ENCODE measurements at places on chromosomes 6 and 20.

- no peak for DNase-seq
Observed at GRCh38 chr6:118781897-118782296, 112.1 kb upstream of the ASF1A start.

- no peak for DNase-seq
Observed at GRCh38 chr6:167513778-167514177, 188.9 kb downstream of the TTLL2 start.

- DNase-seq = no peak
Observed at GRCh38 chr6:9761220-9761619, 653.7 kb downstream of the TFAP2A start.

GRCh38 chr6:116234689-116235088 lies 19.2 kb downstream of the TSPYL4 start:
- no peak for DNase-seq

DNA sequence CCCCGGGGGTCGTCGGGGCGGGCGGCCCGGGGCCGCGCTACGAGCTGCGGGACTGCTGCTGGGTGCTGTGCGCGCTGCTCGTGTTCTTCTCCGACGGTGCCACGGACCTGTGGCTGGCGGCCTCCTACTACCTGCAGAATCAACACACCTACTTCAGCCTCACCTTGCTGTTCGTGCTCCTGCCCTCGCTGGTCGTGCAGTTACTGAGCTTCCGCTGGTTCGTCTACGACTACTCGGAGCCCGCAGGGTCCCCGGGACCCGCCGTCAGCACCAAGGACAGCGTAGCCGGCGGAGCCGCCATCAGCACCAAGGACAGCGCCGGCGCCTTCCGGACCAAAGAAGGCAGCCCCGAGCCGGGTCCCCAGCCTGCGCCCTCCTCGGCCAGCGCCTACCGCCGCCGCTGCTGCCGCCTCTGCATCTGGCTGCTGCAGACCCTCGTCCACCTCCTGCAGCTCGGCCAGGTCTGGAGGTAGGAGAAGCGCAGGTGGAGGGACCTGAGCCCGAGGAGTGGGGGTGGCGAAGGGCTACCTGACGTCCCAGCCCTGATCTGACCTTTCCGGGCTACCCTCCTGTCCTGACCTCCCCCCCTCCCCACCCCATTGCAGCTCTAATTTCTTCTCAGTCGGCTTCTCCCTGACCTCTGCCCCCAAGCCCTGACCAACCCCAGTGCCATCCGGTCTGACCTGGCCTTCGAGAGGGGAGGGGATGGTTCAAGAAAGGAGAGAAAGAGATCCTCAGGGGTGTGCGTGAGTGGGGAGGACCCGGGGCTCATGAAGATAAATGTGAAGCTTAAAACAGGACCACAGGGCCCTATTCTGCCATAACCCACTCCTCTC lies 558 bp downstream of the XKR7 start:
- DNase-seq = peak; percentile 67

GRCh38 chr6:131825946-131826345 lies 18.1 kb downstream of the ENPP1 start:
- DNase-seq = no peak

DNA sequence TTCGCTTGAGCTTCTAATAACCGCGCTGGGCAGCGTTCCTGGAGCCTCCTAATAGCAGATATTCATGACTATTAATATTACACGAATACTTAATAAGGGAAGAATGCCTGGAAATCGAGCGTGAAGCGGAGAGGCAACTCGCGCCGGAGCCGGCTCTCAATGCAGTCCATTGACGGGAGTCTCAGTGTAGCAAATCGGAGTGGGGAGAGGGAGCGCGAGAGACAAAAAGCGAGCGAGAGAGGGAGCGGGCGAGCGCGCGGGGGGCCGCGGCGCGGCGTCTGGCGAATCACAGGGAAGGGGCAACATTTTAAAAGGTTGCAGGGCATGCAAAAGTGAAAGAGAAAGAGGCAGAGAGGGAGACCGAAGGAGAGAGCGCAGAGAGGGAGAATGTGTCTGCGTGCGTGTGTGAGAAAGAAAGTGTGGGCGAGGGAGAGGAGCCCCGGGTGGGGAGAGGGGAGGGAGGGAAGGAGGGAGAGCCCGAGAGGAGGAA lies 2.9 kb downstream of the TFAP2A start:
- DNase-seq = no peak

- DNase-seq = no peak
Observed at GRCh38 chr6:130240232-130240631, 17.5 kb upstream of the SAMD3 start.

Data from GDM1 (cell line).